ENCODE measurements at places on chromosomes 11 and 22.
A peak's percentile ranks its signal among the peaks of the same experiment; 100 is the strongest.

- DNase-seq: no peak
Measured at GRCh38 chr11:122341477-122341876, 225.5 kb upstream of the BLID start.

DNA sequence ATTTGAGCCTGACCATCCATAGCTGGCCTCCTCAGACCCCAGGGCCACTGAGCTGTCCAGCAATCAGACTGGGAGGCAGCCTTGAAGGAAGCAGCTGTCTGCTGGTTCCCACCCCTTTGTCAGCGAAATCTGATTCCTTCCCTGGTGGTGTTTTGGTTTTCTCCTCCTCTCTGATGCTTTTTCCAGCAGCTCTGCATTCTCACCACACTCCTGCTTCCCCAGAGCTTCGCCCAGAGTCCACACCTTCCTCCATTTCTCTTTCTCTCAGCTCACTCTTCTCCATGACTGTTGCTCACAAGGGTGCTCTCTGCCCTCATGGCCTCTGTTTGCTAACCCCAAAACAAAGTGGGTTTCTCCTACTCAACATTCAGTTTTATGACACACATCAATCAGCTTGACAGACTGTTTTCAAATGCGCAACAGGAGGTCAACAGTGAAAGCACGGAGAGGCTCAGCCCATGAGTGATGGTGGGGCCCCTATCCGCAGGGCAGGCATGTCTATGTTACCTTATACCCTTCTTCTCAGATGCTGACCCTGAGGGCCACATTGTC, 130.6 kb upstream of the MTNR1B start:
- DNase-seq: no peak

DNA sequence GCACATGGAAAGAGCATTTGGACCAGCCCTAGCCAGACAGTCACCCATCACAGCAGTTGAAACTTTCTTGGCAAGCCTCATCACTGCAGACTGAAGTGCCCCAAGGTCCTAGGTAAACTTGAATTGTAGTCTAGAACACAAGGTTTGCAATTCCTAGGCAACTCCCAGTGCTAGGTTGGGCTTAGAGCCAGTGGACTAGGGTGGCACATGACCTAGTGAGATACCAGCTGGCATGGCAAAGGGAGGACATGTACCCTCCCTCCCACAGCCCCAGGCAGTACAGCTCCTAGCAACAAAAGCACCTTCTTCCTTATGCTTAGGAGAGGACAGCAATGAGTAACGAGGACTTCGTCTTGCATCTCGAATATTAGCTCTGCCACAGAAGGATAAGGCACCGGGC, 889.5 kb downstream of the JRKL start:
- no peak for DNase-seq

- DNase-seq: no peak
Measured at GRCh38 chr11:46249938-46250744, 27.3 kb upstream of the CREB3L1 start.

DNA sequence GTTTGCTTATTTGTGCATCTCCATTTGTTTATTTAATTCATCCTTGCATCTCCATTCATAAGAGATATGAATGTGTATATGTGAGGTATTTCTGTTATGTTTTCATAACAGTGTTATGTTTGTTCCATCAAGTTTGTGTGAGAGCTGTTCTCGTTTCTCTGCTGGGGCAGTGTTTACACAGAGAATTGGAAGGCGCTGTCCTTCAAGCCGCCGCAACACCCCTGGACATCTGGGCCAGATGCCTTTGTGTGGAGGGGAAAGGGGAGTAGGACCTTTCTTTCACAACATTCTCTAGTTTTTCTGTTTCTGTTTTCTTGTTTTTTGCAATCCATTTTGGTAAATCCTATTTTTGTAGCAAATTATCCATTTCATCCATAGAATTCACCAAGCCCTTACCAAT, 7.0 kb upstream of the TM7SF2 start:
- no peak for DNase-seq

DNA sequence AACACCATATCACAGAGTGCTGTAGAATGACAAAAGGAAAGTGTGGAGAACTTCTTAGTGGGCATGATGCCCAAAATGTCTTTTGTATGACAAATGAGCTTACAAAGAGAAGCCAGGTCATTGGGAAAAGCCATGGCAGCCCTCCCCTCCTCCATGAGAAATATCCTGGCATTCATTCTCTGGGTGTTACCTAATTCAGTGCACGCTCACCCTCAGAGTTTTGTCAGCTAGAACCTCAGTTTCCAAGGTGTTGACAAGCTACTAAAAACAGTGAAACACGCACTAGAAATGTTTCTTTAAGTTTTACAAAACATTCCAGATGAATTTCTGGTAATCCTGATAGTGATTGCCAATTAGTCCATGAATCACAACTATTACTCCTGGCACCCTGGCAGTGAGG, 105.4 kb upstream of the FSHB start:
- no peak for DNase-seq

GRCh38 chr11:13298765-13299164, 21.2 kb downstream of the BMAL1 start:
- peak; percentile 53 for DNase-seq

All from spleen (tissue), 13 donors.